ENCODE measurements at places on chromosomes 6 and 20.

DNA sequence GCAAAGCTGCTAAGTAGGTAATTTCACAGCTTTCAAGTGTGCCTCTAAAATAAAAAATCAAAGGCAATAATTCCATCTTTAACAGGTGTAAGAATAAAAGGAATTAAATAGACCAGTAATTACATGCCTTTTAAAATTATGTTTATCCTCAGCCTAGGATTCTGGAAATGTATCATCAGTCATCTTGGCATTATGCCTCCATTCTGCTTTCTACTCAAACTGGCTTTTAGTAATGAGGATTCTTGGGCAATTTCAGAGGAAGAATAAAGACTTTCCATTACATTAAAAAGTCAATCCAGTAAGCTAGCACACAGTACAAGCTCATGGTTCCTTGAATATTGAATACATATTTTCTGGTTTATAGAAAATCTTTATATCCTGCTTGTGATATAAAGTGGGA lies 44.7 kb downstream of the GSTA2 start:
- DNase-seq: no peak

GRCh38 chr20:33830371-33830770 lies 19.2 kb downstream of the CHMP4B start:
- DNase-seq: no peak

GRCh38 chr6:44038543-44039065 lies 88.6 kb downstream of the MRPL14 start:
- no peak for DNase-seq

DNA sequence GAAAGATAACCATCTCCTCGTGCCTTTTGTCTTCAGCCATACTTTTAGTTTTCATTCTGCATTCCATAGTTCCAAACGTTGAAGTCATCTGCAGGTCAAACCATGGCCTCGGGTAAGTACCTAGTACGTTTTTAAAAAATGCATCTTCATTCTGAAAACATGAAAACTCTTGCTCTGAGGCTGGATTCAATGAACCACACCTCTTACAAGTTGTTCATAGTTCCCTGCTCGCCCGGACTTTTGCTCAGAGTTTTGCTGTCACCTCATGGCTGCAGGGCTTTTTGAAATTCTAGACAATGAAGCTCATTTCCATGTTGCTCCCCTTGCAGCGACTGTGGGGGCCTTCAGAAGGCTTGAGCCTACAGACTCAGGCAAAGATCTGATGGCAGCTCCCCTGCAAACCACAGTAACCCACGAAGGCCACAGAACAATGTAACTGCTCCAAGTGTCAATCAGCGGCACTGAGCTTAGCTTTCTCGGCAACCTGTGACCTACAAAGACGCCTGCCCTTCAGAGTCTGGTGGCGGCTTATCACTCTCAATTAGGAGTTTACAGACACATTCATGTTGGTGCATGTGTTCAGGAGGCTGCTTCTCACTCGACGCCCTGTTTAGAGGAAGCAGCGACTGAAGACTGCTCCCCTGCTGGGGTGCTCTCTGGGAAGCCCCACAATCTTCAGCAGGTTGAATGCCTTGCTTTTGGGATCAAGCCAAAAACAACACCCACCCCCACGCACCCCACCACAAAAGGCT lies 61.2 kb downstream of the FOXC1 start:
- no peak for DNase-seq

DNA sequence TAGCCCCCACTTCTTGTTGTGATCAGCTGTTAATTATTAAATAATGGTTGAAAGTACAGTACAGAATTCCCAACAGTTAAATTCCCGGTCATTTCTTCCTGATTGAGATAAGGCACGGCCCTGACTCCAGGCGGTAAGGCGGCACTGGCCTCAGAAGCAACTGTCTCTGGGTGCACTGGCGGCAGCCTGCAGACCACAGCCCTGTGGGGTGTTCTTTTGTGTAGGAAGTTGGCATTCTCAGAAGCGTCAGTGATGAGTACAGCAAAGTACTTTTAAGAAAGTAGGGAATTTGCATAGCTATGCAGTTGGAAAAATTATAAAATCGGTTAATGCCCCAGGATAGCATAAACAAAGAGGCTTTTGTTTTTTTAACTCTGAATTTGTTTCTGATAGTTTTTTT lies 50.5 kb downstream of the SAMD5 start:
- no peak for DNase-seq

- no peak for DNase-seq
These were observed 5.9 kb upstream of the IP6K3 start for GRCh38 chr6:33752646-33753015.
